Brain microvascular endothelial cell (primary cell): ENCODE measurements at places on chromosomes 12 and 14.

DNA sequence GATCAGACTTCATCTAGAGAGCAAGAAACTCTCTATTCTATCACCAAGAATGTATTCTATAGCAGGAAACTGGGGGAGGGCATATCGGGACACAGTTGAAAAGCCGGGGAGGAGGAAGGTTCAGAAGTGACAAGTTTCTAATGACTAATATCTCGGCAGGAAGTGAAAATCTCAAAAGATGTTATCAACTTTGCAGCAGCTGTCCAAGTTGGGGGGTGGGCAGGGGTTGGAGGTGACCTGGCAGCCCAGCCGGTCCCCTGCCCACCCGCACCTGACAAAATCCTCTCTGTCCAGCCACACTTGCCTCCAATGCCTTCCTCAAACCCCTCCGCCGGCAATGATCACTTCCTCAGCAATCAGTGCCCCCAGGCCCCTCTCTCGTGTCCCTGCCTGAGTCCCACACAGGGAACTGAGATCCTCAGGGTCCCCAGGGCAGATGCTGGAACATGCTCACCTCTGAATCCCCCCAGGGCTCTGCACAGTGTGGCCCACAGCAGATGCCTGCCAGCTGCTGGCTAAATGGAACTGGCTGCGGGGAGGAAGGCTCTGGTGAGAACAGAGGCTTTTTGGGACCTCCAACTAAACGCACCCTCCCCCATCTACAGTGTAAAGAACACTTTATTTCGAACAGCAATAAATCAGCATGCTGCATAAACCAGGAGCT lies 43.9 kb downstream of the CCDC88C start:
- no peak for DNase-seq

GRCh38 chr12:108333898-108334699 lies 5.0 kb downstream of the CMKLR1 start:
- peak; percentile 53 for DNase-seq

- DNase-seq = no peak
Measured at GRCh38 chr12:76967181-76967885, 88.5 kb upstream of the CSRP2 start.

GRCh38 chr14:67943947-67944346 lies 124.4 kb downstream of the RAD51B start:
- peak; percentile 89 for DNase-seq

- DNase-seq = no peak
Measured at GRCh38 chr12:65123435-65124063, 2.4 kb upstream of the WIF1 start.

- no peak for DNase-seq
Measured at GRCh38 chr12:114123108-114123507, 157.0 kb upstream of the RBM19 start.

GRCh38 chr12:72295744-72296143 lies 23.6 kb downstream of the TRHDE start:
- no peak for DNase-seq

- peak; percentile 87 for DNase-seq
Measured at GRCh38 chr12:95653771-95654546, 102.7 kb upstream of the USP44 start.

DNA sequence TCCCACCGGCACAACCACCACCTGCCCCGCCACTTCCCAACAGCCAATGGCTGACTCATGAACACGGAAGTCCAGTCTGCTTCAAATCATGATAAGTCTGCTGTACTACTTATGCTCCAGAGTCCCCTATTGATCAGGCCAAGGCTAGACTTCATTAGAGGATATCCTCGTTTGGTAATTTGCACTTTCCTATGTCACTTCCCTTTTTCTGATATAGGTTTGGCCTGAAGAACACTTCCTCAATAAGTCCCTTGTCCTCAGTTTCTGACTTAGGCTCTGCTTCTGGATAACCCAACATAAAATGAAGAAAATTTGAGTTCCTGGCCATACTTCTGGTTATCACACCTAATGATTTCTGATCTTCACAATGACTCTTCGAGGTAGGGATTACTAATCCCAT lies 45.3 kb downstream of the IFNG-AS1 start:
- DNase-seq = no peak

DNA sequence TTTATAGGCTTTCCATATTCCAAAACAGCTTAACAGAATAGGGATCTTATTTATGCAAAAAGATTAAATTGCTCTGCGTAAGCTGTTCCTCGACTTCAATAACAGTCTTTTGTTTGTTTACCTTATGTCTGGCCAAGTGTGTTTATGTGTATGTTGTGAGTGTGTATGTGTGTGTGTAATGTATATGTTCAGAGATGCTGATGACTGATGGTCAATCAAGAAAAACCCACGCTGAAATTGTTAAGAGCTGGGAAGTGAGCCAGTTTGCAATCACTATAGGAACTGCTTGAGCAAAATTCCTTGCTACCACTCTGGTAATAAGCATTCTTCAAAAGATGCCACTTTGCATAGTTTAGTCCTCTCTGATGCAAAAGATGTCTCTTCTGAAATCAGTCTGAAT lies 59.6 kb downstream of the PRKD1 start:
- DNase-seq = no peak

- DNase-seq = peak; percentile 29
Measured at GRCh38 chr12:25186788-25187402, 8.1 kb downstream of the DNAI7 start.

DNA sequence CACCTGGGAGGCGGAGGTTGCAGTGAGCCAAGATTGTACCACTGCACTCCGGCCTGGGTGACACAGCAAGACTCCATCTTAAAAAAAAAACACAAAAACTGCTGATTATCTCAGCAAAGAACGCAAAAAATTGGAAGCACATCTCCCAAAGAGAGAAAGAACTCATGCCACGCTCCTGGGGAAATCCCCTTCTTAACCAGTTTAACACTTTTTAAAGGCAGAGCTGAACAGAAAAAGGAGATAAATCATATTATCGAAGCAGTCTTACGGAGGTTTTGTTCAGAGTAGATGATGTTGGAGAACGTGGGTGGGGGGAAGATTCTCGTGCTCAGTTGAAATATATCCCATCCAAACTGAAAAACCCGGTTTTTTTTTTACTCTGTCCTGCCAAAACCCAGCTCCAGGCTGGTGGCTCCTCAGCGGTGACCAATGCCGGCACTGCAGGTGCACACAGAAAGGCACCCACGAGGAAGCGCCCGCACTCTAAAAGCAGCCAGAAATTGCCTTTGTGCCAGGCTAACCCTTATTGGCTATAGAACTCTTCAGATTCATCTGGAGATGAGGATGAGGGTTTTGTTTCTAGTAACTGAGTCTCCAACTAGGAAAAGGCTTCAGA lies 100.2 kb upstream of the PARP11 start:
- DNase-seq = no peak

DNA sequence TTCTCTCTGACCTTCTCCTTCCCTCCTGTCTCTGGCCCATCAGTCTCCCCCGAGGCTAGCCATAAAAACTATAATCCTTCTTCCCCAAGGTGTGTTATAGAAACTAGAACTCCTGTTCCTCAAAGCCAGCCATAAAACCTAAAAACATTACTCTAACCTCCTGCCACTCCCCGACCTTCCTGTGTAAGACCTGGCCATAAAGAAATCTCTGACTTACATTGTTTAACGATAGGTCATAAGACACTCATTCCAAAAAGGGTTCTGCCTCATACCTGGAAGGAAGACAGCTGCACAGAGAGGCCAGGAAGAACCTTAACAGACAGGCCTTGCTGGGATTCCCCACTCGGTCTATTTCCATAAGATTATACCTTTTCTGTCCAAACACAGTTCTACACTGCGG lies 70.9 kb upstream of the EEA1 start:
- DNase-seq = no peak

- peak; percentile 40 for DNase-seq
Measured at GRCh38 chr12:89454080-89454848, 70.3 kb downstream of the GALNT4 start.

- no peak for DNase-seq
Measured at GRCh38 chr12:5488626-5488955, 56.7 kb downstream of the NTF3 start.

DNA sequence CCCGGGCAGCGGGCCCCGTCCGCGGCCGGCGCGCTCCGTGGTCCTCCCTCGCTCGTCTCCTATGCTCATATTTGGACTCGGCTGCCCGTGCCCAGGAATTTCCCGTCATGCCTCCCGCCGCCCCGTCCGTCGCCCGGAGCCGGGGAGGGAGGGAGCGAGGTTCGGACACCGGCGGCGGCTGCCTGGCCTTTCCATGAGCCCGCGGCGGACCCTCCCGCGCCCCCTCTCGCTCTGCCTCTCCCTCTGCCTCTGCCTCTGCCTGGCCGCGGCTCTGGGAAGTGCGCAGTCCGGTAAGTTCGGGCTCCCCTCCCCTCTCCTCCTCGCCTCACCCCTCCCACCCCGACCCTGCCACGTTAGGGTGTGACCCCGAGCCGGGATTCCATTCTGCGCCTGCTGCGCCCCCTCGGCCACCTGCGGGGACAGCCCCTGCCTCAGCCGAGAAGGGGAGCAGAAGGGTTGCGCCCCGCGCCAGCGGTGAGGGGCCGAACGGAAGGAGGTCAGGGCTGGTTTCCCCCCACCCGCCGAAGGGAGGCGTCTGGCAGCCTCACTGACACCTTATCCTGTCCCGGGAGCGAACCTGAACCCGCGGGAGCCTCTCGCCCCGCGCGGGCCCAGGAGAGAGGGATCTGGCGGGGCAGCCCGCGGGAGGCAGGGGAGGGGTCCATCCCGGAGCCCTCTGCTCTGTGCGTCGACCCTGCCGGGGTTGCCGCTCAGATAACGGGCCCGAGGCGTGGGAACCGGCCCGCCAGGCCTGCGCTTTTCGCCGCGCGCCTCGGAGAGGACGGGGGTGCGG lies at the start of gene MSRB3:
Gene MSRB3 (plus strand): TSS at position 108 of the 793 bp plus-strand sequence. CDS start 29,897 bp downstream, outside the sequence.
- DNase-seq = peak; percentile 60

- DNase-seq = no peak
Measured at GRCh38 chr14:27164139-27164538, 566.3 kb upstream of the NOVA1 start.

DNA sequence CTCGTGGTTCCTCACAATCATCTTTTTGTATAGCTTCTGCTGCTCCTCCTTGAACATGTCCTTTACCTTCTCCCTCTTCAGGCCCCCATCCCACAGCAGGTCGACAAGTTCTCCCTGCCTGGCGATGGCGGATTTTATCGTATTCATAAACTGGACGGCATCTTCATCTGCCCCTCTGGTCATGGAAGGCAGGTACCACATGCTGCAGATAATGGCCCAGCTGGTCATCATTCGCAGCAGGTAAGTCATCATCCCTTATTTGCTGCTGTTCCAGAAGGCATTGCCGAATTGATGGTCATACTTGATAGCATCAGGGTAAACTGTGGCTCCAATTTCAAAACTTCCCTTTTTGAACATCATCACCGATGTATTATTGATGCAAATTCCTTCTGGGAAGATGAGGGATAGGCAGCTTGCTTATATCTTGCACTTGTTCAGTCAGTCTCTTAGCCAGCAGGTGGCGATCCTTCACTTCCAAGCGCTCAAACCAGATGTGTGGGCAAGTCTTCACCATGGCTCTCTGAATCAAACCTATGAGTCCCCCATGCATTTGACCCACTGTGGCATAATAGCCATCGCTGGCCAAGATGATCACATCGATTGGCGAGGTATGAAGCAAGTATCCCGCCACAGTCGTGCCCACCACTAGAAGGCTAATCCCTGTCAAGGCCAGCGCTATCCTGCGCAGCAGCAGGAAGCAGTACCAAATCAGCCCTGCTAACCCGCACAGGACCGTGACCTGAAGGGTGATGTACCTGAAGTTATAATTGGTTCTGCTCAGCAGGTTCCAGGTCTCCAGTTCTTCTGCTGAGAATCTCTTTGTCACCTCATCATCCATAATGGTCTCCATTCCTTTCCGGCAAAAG lies 381.5 kb upstream of the STXBP6 start:
- no peak for DNase-seq

GRCh38 chr14:88256997-88257950 lies 65.8 kb downstream of the KCNK10 start:
- no peak for DNase-seq

DNA sequence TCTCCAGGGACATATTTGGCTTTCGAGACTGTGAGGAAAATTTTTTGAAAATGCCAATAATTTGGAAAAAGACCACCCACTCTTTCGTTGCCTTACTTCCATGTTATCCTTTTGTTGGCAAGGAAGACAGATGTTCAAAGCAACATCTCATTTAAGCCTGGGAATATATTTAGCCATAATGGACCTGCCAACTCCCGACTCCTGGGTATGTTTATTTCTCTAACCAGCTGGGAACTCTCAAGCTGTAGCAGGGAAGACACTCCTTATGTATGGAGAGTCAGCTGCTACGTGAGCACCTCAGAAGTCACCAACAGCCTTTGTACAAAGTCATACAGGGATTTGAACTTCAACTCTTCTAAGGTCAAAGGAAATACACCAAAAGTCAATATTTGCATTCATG lies 96.5 kb upstream of the DAAM1 start:
- DNase-seq = no peak

DNA sequence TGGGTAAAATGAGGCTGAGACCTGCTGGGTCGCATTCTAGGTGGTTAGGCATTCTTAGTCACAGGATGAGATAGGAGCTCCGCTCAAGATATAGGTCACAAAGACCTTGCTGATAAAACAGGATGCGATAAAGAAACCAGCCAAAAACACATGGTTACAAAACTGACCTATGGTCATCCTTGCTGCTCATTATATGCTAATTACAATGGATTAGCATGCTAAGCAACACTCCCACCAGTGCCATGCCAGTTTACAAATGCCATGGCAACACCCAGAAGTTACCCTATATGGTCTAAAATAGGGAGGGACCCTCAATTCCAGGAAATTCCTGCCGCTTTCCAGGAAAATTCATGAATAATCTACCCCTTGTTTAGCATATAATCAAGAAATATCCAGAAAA lies 132.4 kb downstream of the BRMS1L start:
- DNase-seq = no peak

DNA sequence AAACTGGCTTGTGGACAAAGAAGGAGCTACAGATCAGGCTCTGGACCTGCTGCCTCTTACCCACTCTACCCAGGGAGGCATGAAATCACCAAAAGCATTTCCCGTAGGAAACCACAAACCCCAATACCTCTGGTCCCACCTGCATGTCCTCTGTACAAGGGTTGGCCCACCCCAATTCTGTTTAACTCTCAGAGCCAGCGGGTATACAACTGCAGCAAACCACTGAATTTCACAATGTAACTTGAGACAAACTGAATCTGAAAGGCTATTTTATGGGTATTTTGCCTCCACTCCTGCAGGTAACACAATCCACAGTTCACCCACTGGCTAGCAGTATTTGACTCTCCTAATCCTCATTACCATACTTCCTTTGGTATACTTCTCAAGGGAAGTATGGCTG lies 16.5 kb downstream of the SIX1 start:
- DNase-seq = no peak

- no peak for DNase-seq
Measured at GRCh38 chr12:6199531-6200255, 507 bp upstream of the CD9 start.

- peak; percentile 72 for DNase-seq
Measured at GRCh38 chr14:52950898-52951680, at the start of gene FERMT2. Gene FERMT2 (minus strand): TSS chr14:52951050. CDS start chr14:52950568, 482 bp downstream.

- no peak for DNase-seq
Measured at GRCh38 chr12:38166225-38166624, 150.3 kb upstream of the ALG10B start.

- no peak for DNase-seq
Measured at GRCh38 chr14:87052646-87053225, 940.2 kb downstream of the GALC start.

DNA sequence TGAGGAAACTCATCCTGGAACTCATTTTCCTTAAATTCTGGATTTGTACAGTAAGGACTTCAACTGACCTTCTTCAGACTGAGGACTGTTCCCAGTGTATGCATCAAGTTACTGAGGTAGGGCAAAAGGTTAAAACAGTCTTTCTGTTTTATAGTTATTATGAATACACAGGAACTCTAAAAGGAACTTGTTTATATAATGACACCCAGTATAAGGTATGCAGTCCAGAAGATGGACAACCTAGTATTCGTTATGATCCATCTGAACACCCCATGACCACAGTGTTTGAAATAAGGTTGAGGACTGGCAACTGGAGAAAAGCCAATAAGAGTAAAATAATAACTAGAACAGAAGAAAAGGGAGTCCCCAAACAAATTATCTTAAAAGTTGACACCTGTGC lies 779.9 kb upstream of the TMEM132C start:
- peak; percentile 16 for DNase-seq
